ENCODE measurements at places on chromosomes 4 and X.

DNA sequence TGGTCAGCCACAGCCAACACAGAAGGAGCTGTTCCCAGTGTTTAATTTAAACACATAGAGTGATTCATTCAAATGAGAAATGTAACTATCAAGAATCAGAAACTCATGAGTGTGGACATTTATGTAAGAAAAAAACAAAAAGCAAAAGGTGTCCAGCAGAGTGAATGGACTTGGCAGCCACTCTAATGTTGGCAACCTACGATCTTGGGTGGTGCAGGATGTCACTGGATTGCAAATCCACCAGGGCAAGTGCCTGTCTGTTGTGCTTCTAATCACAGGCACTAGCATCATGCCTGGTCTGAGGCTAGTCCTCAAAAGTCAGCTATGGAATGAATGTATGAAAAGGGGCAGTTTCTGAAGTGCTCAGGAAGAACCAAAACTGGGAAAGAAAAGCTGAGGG, 277.7 kb upstream of the CLNK start:
- DNase-seq, result no peak

- no peak for DNase-seq
These were observed 70.4 kb upstream of the ELOVL6 start for GRCh38 chr4:110268790-110269189.

- DNase-seq, result no peak
These were observed 121.5 kb downstream of the PPEF1 start for GRCh38 chrX:18828832-18829404.

- no peak for DNase-seq
These were observed 44.9 kb upstream of the GPRIN3 start for GRCh38 chr4:89352541-89352940.

DNA sequence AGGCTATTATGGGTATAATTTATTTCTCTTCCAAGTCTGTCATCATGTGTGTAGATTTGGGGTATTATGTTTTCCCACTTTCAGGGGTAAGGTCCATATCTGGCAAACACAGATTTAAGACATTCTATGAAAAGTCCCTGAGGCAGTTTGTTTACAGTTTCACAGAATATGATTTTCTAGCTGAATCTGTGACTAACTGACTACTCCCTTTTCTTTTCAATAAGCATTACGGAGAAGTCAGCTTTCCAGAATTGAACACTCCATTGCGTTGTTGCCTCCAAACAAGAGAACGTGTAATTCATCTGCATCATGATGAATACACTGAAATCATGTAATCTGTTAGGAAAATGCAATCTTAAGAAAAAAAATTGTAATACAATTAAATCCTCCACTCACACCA, 226.7 kb upstream of the SFRP2 start:
- DNase-seq, result no peak

DNA sequence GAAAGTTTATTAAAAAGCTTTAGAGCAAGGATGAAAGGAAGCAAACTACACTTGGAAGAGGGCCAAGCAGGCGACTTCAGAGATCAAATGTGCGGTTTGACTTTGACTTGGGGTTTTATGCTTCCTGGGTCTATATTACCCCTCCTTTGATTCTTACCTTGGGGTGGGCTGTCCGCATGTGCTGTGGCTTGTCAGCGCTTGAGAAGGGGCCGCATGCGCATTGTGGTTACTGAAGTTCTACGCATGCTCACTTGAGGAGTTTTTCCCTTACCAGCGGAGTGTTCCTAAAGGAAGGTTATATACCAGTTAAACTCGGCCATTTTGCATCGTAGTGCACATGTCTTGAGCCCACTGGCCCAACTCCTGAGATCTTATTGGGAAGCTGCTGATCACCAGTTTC, 9.9 kb downstream of the ZNF157 start:
- DNase-seq, result peak; percentile 9

- no peak for DNase-seq
These were observed 22.9 kb downstream of the MID1IP1 start for GRCh38 chrX:38824176-38824575.
